ENCODE measurements at places on chromosomes 11 and 22.
A peak's percentile ranks its signal among the peaks of the same experiment; 100 is the strongest.

DNA sequence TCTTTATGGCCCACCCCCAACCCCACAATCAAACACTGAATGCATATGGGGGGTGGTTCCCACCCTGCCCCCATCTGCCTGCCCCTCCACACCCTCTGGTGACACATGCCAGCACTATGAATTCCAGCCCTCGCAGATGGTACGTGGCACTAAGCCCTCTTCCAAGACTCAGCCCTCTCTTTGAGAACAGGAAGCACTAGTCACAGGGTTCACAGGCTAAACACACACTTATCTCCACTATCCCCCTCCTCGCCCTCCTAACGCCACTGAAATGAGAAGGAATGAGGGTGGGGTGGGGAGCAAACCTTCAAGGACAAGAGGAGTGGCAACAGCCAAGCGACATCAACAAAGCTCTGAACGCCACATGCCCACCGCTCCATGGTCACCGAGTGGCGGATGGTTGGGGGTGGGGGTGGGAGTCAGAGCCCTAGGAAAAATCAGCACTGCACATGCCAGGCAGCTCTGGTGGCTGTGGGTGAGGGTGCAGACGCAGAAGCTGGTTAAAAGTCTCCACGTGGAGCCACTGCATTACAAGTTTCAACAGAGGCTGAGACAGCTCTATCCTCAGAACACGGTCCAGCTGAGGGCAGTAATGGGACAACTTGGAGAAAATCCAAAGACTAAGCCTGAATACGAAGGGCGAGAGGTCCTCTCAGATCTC is 33.6 kb downstream of the TMEM184B start:
- DNase-seq: no peak

DNA sequence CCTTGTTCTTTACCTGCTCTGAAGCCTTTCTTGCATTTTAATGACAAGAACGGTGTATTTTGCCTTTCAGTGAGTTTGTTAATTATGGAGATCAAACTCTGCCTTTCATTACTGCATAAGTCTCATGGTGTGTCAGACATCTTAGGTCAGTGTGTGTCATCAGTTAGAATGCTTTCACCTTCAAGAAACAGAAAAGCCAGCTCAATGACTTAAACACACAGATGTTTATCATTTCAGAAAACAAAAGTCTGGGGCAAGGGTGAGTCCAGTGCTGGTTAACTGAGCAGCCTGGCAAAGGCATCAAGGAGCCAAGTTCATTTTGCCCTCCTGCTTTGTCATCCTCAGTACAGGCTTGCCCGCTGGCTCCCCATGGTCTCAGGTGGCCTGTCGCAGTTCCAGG is 54.5 kb downstream of the PACS1 start:
- no peak for DNase-seq

DNA sequence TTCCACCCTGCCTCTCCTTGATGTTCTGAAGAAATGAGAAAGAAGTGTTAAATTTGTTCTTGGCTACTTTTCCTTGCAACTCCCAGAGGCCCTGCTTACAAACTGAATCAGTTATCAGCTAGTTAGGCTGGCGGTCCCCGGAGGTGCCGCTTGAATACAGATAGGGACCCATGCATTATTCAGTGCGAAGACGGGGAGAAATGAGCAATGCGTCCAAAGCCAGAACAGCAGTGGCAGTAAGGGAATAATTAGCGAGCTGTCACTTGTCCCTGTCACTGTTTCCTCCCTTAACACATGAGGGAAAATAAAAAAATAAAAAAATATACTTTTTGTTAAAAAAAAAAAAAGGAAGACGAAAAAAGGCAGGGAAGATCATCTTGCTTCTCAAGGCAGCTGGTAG is 528.1 kb downstream of the MN1 start:
- DNase-seq: no peak

DNA sequence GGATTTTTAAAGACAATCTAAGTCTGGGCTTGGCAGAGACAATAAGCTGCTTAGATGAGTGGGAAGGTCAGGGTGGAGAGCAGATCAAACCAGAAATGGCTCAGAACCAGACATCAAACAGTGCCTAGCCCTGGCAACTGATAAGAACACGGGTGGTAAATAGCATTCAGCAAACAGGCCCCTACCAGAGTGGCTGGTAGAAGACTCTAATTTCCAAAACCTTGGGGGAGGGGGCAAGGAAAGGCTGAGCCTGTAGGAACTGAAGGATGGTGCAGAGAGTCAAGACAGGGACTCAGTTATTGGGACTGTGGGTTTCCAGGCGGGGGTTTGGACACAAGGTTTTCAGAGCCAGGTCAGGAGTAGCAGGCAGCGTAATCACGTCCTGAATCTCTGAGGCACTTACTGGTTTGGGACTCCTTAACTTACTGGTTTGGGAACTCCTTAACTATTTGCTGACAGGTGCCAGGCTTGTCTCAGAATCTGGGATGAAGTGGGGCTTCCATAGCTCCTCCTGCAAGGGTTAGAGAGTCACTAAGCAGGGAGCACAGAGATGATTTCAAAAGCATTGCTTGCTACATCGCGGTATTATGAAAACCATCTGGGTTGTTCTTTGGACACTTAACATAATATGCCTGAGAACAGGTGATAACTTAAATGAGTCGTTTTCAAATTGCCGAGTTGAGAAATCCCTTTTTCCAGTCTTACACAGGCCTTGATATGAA is 5.7 kb upstream of the ABTB2 start:
- no peak for DNase-seq

GRCh38 chr11:13966013-13966412 is 3.5 kb downstream of the SPON1 start:
- no peak for DNase-seq

DNA sequence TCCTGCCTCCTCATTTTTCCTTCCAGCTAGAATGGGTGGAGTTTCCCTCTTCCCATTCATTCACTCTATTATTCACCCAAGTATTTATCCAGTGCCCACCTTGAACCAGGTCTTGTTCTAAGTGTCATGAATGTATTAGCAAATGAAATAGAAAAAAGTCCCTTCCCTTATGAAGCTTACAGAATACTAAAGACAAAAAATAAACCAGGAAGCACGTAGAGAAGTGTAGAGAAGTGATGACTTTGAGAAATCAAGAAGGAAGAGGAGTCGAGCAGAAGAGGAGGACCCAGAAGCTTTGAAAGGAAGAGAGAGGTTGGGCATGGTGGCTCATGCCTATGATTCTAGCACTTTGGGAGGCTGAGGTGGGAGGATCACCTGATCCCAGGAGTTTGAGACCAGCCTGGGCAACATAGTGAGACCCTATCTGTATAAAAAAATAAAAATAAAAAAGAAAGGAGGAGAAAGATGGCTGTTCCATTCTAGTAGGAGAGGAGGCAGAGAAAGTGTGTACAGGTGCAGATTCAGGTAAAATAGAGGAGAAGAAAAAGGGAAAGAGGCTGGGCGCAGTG is 17.1 kb upstream of the SYVN1 start:
- DNase-seq: no peak

DNA sequence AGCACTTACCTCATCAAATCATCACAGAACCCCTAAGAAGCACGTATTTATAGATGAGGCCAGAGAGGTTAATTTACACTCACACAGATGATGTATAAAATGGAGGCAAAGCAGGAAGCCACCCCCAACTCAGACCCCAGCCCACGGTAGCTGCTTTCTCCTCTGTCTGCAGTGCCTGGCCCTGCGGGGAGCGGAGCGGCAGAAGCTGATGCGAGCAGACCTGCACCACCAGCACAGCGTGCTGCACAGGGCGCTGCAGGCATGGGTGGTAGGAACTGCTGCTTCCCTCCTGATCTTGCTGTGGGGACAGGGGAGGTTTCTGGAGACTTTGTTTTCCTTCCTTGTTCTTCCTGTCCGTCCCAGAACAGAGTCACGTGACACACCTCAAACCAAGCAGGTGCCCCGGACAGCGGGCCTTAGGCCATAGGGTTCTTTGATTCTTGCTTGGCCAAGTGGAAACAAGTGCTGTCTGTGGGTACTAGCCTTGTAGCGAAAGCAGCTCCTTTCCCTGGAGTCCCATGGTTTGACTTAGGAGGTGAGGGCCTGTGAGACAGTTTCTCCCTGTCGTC is 57.8 kb downstream of the PISD start:
- no peak for DNase-seq

DNA sequence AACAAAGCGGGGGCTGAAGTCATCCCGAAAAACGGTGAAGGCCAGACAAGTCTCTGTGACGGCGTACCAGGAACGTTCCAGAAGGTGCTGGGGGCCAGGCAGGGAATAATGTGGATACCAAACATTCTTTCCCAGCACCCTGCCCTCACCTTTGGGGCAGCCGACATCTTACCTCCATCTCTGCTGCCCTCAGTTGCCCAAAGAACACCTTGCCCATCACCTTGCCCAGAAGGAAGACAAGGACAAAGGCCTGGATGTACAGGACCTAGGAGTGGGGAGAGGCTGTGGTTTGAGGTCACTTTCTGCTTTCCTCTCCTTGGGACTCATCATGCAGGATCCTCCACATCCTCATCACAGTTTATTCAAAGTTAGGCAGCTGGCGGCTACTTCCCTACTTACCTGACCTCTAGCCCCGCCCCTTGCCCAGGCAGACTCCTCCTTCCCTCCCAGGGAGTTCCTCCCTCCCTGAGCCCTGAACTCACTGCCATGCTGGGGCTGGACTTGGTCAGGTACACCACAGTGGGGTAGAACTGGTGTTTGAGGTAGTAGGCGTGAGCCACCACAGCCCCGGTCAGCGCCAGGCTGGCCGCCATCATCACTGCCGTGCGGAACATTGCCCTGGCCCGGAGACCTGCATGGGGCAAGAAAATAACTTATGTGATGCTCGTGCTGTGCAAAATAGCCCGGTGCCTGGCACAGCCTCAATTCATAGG is 1.2 kb downstream of the SYVN1 start:
- peak; percentile 35 for DNase-seq

- DNase-seq: no peak
Observed at GRCh38 chr11:100066399-100066798, 620.7 kb upstream of the ARHGAP42 start.

DNA sequence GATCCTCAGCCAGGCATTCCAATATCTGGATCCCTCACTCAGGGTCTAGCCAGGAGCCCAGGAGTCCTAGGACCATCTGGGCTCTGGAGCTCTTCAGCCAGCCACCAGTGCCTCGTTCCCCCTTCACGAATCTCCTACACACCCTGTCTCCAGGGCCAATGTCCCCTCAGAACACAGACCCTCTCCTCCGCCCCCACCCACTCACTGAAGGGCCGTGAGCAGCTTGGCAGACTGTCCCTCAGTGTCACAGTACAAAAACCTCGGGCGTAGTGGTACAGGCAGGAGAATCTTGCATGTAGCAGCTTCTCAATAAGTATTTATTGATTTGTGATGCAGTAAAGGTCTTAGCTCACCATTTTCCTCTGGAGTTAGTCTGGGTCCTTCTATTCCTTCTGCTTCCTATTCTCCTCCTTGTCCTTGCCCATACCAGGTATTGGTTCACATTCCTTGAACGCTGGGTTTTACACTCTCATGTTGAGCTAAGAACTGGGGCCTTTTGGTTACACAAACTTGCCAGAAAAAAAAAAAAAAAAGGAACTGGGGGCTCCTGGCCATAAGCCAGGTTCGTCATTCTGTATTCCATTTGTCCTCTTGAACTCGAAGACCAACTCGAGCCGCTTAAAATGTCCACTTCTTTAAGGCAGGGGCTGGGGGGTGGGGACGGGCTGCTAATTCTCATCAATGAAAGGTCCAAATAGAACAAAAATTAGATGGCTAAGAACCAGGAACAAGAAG is 2.3 kb downstream of the CXCR5 start:
- DNase-seq: no peak

DNA sequence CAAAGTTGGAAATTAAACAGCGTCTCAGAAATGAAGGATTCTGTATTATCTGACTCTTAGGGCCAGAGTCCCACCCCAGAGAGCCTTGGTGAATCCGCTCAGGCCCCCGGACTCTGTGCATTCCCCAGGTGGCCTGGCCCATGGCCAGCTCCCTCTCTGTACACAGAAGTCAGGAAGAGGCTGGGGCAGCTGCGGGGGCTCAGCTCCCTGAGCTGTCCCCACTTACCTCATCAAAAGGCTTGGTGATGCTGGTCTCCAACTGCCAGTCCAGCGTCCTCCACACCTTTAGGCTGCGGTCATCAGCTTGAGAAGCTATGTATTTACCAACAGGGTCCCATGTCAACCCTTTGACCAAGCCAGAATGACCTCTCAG is 35.0 kb downstream of the HIRA start:
- no peak for DNase-seq

DNA sequence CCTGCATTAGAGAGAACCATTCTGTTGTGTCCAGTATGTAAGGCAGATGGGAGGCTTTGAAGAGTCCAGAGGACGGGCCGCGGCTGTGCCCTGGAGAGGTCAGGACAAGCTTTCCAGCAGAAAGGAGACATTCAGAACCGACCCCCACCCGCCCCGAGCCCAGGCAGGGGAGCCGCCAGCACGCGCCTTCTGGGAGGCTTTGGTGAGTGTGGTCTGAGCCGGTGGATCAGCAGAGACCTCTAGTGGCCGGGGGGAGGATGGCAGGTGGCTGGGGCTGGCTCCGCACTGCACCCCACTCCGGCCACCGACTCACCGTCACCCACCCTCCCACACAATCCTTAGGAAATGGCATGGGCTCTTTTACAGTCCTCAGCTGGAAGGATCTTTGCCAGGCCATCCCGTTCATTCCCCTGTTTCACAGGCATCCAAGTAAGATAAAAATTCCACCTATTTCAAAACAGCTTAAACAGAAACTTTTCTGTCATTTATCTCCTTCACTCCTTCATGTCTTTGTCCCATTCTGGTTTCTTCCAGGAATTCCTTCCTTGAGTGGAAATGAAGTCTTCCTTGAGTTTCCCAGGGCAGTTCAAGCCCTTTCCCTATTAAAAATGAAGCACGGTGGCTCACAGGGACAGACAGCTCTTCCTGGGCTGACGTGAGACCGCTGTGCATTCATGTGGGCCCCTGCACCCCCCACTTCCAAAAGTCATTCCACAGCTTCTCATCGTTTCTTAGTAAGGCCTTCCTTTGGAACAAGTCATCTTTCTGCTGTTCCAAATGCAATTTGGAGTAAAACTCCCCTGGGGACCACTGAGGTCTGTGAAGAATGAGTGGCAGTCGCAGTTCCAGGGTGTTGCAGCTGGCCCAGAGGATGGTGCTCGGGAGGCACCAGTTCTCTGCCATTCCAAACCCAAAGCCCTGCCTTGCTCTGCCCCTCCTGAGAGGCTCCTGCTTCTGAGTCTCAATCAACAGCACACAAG is 91.0 kb downstream of the FEZ1 start:
- DNase-seq: peak; percentile 23

GRCh38 chr11:31050061-31050765 is 319.3 kb downstream of the DCDC1 start:
- DNase-seq: peak; percentile 54

DNA sequence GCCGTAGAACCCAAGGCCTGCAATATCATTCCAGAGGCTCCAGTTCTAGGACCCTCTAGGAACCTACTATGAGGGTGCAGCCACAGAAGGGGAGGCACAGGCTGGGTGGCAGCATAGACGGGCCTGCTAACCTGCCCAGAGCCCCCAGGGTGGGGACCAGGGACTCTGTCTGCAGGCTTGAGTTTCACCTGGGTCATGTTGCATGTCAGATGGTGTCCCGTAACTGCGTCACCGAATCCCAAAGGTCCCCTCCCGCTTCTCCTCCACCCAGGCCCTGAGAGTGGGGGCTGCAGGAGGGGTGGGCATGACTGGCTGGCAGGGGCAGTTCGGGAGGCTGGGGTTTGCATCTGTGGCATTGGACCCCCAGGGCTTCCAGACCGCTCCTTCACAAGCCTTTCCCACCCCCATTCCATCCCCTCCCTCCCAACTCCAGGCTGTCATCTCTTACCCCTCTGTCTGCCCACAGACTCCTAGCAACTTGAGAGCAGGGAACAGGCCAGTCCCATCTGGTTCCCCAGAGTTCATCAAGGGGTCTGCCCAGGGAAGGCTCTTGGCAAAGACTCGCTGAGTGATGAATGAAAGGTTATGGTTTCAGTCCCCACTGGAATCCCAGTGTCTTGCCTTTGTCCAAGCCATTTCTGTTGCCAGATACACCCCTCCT is 16.3 kb downstream of the MYO7A start:
- DNase-seq: no peak
